ENCODE measurements at places on chromosomes 5 and 9. TPM values are rescaled to one million over a fixed set of nuclear protein-coding genes. Genes with fewer than 3 reads are reported as not detected.

PKD2L2 gene
- total RNA-seq: not detected

ARL14EPL gene
- not detected for total RNA-seq

GPX8 gene
- total RNA-seq: 18.7 TPM

TRAF1 gene
- 1.1 TPM for total RNA-seq

COL5A1 gene
- total RNA-seq: 8.0 TPM

DBH gene
- not detected for total RNA-seq

ADAMTSL2 gene
- under 0.01 TPM for total RNA-seq
